ENCODE measurements at places on chromosomes 5 and 9.

- DNase-seq = no peak
These were observed 240.9 kb downstream of the GAS1 start for GRCh38 chr9:86706391-86706790.

- DNase-seq = no peak
These were observed 682 bp downstream of the FCN2 start for GRCh38 chr9:134881313-134881670.

DNA sequence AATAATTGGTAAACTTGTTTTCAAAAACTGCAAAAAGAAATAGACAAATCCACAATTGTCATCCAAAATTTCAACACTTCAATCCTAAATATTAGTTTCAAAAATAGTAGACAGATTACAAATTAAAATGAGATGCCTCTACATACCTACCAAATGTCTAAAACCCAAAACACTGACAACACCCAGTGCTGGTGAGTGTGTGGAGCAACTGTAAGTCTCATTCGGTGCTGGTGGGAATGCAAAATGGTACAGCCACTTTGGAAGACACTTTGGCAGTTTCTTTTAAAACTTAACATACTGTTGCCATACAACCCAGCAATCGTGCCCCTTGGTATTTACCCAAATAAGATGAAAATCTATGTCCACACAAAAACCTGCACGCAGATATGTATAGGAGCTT lies 6.7 kb downstream of the ECM2 start:
- no peak for DNase-seq

DNA sequence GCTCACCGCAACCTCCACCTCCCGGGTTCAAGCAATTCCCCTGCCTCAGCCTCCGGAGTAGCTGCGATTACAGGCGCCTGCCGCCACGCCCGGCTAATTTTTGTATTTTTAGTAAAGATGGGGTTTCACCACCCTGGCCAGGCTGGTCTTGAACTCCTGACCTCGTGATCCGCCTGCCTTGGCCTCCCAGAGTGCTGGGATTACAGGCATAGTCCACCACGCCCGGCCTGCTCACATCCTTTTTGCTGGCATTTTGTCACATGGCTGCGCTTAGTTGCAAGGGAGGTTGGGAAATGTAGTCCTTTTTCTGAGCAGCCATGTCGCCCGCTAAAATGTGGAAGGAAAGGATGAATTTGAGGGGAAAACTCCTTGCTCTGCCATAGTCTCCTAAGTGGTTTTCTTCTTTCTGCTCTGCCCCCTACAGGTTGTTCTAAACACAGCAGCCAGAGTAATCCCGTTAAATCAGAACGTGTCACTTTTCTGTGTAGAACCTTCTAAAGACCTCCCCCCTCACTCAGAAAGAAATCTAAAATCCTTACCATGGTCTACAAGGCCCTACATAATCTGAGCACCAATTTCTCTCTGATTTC lies 57.8 kb upstream of the HSPA9 start:
- peak; percentile 94 for DNase-seq

DNA sequence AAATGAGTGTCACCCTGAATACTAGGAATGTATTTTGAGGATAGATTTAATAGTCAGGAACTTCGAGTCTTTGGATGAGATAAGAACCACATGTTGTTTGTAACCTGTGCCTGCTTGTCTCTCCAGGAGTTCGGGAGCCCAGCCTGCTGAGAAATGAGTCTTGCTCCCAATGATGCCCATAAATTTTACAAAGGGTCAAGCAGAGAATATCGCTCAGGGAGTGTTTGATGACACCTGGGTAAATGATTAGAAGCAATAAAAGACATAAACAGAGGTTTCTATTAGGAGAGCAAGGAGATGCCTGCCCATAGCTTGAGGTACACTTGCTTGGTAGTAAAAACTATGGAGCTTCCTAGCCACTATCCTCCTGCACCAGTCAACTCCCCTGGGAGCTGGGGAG lies 46.9 kb upstream of the KLF4 start:
- no peak for DNase-seq

- no peak for DNase-seq
These were observed 11.5 kb upstream of the C5orf58 start for GRCh38 chr5:170221327-170221741.

GRCh38 chr5:83426855-83427254 lies 44.7 kb upstream of the VCAN start:
- no peak for DNase-seq

- no peak for DNase-seq
These were observed 102.1 kb downstream of the COL23A1 start for GRCh38 chr5:178487911-178488600.

DNA sequence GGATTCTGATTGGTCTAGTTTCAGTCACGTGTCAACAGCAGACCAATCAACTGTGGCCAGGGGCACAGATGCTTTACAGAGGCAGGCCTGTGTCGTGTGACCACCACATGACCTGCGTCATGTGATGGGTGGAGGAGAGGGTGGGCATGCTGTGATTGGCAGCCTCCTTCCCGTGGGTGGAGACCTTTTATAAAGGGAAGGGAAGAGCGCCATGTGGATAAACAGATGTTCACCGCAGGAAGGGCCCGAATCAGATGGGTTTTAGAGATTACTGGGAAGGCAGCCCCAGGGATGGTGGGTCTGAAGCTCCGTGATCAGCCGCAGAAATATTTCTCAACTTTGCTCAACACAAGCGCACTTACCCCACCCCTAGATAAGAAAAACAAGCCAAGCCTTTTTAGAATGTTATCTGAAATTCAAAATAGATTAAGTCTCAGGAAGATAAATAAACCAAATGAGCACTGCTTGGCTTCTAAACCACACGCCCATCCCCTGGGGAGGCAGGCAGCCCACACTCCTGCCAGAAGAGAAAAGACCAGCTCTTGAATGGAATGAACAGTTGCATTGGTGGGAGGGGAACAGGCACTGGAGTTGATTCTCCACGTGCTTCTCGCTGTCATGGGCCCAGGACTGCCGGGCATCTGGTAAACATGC lies 43.6 kb downstream of the ROPN1L start:
- no peak for DNase-seq

DNA sequence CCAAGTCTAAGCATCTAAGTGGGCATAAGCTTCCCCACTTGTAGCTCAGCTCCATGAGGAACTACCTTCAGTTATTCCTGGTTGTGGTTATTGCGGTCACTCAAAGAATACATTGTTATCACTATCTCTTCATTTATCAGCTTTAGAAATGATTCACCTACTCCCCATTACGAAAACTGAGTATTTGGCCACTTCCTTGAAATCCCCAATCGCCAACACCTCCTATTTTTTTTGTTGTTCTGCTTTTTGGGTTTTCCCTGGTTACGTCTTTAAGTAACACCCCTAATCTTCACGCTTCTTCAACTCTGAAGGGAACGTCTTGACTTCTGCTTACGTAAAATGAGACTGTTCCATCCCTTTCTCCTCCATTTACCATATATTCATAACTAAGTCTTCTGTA lies 20.7 kb downstream of the MAPK9 start:
- DNase-seq = peak; percentile 70

All from inflammatory macrophage treated with lipopolysaccharide for 4 hours (primary cell).